NT2/D1 (cell line): ENCODE measurements at places on chromosomes 4 and X.

GRCh38 chr4:85489273-85489981 is 14.5 kb downstream of the ARHGAP24 start:
- no peak for DNase-seq

DNA sequence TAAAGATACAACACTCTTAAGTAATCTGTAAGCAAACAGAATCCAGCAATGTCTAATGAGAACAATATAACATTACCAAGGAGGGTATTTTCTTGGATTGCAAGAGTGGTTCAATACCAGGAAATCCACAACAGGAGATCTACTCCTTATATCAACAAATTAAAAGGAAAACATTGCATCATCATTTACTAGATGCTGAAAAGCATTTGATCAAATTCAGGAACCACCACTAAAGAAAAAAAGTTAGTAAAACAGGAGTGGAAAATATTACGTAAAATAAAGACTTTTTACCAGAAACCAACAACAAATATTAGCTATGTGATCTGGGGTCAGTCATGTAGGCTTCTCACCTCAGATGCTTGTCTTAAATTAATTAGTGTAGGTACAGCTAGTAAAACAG is 66.8 kb upstream of the MAB21L2 start:
- DNase-seq = no peak

- no peak for DNase-seq
Measured at GRCh38 chrX:134963041-134963440, 27.8 kb upstream of the SMIM10 start.

GRCh38 chr4:182569561-182569960 is 326.4 kb downstream of the TENM3 start:
- no peak for DNase-seq

DNA sequence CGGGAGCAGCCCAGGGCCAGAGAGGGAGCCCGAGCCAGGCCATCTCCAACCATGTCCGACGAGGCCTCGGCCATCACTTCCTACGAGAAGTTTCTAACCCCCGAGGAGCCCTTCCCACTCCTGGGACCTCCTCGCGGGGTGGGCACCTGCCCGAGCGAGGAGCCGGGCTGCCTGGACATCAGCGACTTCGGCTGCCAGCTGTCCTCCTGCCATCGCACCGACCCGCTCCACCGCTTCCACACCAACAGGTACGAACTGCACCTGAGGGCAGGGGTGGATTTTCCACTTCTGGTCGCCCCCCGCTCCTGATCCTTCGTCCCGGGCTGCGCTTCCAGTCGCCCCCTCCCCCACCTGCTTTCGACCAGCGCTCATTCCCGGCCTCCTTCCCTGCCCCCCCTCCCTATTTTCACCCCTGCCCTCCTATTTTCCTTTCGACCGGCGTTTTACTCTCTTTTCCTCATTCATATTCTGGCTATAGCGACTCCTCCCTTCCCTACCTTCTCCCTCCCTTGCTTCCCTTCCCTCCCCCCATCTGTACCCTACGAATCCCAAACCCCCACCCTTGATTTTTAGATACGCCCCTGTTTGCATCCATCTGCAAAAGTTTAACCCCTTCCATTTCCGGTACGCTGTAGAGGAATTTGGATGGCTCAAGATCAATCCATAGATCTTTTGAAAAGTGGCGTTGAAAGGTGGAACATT is 633 bp downstream of the FAM199X start:
- DNase-seq = peak; percentile 3

DNA sequence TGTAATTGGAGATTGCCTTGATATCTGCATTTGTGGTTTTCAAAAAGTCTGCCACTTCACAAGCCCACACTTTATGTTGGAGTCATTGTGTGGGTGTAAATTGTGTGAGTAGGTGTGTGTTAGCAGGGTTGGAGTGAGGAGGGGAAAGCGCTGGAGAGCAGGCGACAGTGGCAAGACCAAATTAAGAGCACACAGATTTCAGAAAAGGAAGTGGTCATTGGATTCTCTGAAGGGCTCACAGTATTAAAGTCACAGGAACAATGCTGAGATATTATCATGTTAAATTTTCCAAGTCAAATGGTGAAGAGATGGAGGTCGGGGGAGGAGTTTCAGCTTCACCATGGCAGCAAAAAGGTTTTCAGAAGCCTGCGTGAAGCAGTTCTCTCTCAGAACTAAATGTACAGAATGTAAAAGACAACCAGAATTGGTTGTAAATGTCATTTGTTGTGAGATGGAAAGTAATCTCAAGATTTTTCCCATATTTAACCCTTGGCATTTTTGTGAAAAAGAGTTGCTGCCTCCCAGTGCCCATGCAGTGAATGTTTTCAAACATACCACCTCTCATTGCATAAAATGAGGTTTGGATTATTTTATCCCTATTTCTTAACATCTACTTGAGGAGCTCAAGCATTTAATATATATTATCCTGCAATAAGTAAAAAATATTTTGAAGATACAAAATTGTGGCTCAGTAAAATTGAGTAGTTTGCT is 265.9 kb downstream of the ZNF674 start:
- DNase-seq = peak; percentile 11

- no peak for DNase-seq
Measured at GRCh38 chrX:2913118-2913517, 16.0 kb downstream of the ARSD start.

DNA sequence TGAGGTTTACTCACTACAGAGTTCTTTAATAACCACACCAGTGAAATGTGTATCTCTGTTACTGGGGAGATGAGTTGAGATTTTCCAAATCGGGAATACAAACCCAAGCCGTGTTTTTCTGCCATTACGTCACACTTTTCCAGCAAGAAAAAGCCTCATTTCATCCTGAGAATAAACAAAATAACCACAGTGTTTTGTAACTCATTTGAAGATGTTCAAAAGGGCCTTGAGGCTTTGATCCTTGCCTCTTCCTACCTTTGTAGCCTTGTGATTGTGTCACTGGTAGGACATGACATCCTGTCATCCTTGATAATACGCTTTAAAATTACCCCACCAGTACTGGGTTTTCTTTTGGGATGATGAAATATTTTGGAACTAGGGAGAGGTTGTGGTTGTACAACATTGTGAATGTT is 2.9 kb downstream of the USP11 start:
- DNase-seq = no peak

GRCh38 chr4:155687380-155687982 is 20.8 kb downstream of the GUCY1A1 start:
- no peak for DNase-seq

DNA sequence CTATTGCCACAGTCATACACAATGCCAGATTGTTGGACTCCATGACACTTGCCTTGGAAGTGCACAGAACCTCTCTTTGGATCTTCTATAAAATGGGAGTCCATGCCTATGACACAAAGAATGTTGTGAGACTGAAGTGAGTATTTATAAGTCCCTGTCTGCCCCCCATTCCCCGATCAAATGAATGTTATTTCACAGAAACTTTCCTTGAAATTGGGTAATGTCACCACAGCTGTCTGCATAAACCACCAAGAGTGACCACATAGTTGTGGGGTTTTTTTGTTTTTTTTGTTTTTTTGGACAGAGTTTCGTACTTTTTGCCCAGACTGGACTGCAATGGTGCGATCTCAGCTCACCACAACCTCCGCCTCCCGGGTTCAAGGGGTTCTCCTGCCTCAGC is 27.1 kb upstream of the REST start:
- DNase-seq = no peak

GRCh38 chr4:7646384-7647061 is 211.8 kb upstream of the PSAPL1 start:
- DNase-seq = no peak
